Inflammatory macrophage treated with lipopolysaccharide for 1 hour (primary cell): ENCODE measurements at places on chromosomes 7 and 10.

GRCh38 chr7:66682350-66683093, 53.8 kb downstream of the KCTD7 start:
- DNase-seq: peak; percentile 93

DNA sequence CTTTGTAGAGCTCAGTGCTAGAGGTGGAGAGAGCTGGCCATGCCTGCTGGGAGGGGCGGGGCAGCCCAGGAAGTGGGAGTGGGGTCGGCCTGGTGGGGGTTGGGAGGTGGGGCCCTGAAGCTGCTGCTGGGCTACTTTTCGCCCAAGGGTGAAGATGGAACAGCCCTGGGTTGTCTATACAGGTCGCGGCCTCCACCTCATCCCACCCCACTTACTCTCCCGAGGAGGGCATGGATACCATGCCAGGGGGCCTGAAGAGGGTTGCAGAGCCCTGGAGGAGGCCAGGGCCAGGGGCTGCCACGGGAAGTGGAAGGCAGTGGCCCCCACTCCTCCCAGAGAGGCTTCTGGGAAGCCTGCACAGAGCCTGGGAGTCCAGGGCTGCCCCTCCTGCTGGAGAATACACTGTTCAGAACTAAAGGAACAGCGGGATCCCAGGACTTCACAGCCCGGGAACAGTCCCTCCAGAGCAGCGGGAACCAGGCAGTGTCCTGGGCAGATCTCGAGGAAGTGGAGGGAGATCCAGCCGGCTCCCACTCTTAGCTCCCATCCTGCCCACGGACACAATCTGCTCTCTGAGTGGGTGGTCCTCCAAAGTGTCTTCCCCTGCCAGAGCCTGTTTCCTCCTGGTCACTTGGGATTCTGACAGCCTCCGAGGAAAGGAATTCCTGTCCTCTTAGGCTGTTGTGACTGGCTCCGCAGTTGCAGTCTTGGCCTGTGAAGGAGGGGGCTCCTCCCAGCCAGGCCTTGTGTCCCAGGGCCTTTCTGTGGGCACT, 23.5 kb downstream of the MAT1A start:
- no peak for DNase-seq

DNA sequence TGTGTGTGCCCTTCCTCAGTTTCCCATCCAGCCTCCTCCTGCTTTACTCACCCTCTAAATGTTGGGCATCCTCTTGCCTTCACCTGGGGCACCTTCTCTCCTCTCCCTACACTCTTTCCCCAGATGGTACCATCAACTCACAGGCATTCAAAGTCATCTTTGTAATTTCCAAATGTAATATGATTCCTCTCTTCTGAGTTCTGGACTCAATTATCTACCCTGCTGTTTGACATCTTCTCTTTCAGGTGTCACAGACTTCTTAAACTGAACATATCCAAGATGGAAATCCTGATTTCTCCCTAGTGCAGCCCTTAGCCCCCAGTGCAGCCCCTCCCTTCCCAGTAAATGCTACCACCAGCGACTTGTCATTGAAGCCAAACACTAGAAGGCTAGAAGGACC, 422.8 kb downstream of the KCNMA1 start:
- no peak for DNase-seq

DNA sequence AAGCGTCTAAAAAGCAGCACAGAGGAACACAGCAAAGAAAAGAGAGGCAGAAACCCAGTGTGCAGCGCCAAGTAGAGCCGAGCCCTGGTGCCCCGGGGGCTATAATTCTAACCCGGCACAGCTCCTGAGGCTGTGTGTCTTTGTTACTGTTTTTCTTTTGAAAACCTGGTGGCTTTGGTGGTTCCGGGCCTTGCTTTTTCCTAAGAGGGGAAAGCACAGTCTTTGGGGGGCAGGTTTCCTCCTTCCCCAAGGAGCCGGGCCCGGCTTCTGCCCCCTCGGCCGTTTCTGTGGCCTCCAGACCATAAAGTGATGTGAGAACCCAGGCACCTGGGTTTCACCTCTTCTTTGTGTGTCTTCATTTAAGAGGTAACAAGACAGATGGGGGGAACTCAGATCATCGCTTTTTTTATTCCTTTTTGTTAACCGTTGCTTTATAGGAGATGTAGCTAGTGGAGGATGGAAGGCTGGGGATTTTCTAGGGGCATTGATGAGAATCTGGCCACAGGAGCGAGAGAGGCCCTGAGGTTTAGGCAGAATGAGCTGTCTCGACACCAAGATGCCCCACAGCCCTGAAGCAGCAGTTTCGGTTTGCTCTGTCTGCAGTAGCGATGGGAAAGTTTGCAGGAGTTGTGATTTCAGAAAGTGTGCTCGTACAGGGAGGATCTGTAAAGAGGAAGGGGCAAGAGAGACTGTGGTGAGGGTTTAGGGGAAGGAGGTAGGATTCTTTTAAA, 367.8 kb upstream of the GALNT17 start:
- DNase-seq: no peak

DNA sequence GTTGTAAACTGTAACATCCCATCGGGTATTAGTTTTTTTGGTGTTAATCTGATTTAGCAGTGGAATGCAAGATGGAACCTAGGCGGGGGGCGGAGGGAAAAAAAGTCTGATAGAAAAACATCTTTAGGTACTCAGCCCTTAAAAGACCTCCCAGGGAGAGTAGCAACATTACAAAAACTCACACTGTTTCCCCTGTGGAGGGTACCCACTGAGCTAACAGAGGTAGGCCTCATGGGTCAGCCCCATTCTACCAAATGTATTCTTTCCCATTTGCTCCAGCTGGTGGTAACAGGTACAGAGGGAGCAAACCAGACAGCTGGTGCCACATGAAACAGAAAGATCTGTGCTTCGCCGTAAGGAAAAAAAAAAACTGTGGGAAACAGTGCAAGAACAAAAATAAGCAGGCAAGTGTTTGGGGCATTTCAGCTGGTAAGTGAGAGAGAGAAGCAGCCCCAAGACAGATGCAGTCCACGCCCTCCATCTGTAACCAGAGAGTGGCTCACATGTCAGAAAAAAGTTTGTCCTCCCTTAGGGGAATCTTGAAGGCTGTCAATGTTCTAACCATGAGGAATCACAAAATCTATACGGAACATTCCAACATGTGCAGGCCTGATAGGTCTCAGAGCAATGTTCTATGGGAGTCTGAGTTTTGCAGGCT, 65.3 kb downstream of the HOXA1 start:
- DNase-seq: no peak

GRCh38 chr7:82017334-82017943, 247.6 kb upstream of the HGF start:
- DNase-seq: no peak

GRCh38 chr7:78720066-78720465, 733.4 kb downstream of the MAGI2 start:
- no peak for DNase-seq

DNA sequence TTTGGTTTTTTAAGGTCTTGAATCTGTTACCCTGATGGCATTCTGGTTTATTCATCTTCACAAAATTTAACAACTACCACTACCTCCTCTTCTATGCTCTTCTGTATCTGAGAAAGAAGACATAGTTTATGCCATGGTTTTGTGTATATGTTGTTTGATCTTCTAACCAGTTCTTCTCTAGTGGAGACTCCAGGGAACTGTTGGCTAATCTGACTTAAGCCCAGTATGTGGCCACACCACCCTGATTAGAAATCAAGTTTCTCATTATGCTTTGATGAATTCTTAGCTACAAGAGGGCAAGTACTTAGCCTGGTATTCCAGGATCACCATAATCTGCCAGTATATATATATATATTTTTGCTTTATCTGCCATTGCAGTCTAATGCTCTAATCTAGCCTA, 99.5 kb upstream of the MXI1 start:
- no peak for DNase-seq

DNA sequence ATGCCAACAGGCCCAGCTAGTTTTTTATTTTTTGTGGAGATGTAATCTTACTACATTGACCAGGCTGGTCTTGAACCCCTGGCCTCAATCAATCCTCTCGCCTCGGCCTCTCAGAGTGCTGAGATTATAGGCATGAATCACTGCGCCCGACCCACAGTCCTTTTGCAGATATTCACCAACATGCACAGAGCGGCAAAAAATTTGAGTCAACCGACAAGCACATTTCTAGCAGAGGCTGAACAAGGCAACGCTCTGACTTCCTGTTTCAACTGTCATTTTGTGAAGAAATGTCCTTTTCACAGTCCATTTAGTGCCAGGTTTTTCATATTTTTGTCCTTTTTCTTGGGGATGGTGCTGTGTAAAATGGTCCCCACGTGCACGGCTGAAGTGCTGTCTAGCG, 71.1 kb upstream of the KAT6B start:
- DNase-seq: peak; percentile 38

GRCh38 chr10:114618722-114619121, 39.4 kb downstream of the ABLIM1 start:
- no peak for DNase-seq

- DNase-seq: no peak
Observed at GRCh38 chr10:111458256-111458655, 381.4 kb downstream of the ADRA2A start.

- DNase-seq: no peak
Observed at GRCh38 chr7:54259185-54259584, 283.0 kb upstream of the VSTM2A start.

DNA sequence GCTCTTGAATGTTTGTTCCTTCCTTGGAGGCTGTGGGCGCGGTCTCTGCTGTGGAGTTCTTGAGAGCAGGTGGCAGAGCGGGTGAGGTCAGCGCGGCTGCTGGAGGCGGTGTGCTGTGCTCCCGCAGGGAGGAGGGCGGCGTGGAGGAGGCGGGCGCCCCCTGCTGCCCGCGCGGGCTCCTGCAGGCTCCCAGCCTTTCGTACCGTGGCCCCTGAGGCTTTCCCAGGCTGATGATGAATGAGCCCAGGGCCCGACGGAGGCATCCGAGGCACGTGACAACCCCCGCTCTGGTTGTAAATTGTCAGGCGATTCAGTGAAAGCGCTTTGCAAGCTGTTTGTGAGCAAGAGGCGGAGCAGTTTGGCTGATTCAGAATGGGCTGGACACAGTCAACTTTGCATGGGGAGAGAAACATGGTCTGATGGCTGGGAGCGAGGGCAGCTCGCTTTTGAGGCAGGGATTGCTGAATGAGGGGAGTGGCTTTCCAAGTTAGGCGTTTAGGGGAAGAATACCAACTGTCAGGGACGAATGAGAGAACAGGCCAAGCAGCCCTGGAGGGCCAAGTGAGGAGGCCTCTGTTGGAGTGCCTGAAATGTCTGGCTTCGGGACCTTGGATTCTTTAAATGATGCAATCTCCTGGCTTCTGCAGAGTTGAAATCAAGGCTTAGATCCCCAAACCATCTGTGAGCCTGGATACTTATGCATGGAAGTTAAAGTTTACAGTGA, 46.6 kb downstream of the CDHR3 start:
- DNase-seq: peak; percentile 84

DNA sequence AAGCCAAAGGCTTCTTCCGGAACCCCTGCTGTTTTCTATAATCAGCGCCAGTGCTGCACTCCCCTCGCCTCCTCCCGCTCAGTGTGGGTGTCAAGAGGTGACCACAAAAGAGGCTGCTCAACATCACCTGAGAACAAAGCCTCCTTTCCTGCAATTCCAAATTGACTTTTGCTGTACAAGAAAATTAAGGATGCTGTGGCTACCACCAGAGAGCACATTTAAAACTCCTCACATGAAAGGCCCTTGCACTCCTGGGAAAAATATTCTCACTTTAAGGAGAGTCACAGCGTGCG, 96.4 kb downstream of the HIPK2 start:
- no peak for DNase-seq

- DNase-seq: no peak
Observed at GRCh38 chr10:132095403-132096113, 29.8 kb downstream of the JAKMIP3 start.
